ENCODE measurements at places on chromosomes 16 and 17.

DNA sequence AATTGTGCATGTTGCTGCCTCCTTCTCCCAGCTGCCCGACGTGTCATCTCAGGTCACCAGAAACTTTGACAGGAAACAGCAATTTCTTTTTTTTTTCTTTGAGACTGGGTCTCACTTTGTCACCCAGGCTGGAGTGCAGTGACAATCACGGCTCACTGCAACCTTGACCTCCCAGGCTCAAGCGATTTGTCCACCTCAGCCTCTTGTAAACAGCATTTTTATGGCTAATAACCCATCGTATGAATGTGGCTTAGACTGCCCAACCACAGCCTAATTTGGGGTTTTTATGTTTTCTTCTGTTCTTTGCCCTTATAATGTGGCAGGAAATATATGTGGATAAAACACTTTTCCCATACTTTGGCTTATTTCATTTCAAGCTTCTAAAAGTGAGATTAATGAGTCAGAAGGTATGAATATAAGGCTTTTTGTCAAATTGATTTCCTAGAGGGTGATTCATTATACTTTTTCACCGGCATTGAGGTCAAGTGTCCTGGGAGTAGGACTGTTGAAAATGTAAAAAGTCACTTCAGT, 31.0 kb upstream of the SLC5A10 start:
- no peak for DNase-seq

GRCh38 chr17:58279016-58279711, 1.6 kb downstream of the MPO start:
- peak; percentile 66 for DNase-seq

GRCh38 chr16:81797443-81797842, 18.4 kb downstream of the PLCG2 start:
- DNase-seq, result no peak

GRCh38 chr17:57915985-57916757, 39.0 kb downstream of the CUEDC1 start:
- DNase-seq, result peak; percentile 65

DNA sequence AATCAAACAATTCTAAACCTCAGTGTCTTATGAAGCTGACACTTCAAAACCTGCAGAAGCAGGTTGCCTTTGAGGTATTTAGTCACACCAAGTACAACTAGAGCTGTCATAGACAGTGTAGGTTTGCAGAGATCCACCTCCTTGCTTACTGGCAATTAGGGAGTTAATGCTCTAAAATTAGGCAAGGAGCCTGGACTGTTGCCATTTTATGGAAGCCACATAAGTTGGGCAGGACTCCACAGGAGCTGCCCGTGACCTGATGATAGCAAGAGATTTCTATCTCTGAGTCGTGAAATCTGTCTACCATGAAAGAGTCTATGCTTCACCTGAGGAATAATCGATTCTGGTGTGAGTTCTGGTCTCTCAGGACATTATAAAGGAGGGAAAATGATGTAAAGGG, 8.9 kb downstream of the EME1 start:
- DNase-seq, result no peak

DNA sequence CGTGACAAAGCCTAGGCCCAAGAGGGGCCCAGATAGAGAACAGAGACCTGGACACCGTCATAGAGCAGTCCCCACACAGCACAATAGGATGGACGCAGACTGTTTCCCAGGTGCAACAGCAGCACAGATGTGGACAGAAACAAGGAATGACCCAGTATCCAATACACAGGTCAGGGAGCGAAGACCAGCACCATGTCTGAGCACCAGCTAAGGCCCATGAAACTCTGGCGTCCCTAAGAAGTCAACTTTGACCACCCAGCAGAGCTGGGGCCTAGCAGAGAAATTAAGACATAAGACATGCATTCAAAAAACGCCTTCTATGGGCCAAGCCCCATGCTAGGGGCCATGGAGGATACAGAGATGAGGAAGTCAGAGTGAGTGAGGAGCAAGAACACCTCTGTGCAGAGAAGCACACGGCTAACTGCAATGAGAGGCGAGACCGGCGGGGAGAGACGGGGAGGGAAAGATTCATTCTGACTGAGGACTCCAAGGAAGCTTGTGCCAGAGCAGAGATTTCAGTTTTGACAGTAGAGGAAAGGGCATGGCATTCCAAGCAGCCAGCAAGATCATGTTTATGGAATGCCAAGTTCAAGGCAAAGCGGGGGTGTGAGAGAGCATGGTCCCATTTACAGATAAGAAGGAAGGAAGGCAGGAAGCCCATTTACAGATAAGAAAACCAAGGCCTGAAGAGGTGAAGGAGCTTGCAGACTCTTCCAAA, 50.8 kb downstream of the PITPNM3 start:
- no peak for DNase-seq

DNA sequence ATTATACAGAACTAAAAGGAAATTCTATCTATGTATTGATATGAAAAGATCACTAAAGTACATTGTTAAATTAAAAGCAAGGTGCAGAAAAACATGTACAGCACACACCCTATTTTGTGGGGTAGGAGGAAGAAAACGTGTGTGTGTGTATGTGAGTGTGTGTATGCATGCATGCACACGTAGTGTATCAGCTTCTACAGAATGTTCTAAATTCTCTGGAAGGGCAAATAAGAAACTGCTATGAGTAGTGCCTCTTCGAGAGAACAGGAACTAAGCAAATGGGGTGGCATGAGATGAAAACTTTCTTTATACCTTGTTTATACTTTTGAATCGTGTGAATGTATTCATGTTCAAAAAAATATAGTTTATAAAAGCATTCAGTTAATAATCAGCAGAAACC, 58.9 kb downstream of the TMC6 start:
- no peak for DNase-seq

GRCh38 chr17:4055014-4055413, 87.8 kb downstream of the ZZEF1 start:
- no peak for DNase-seq

DNA sequence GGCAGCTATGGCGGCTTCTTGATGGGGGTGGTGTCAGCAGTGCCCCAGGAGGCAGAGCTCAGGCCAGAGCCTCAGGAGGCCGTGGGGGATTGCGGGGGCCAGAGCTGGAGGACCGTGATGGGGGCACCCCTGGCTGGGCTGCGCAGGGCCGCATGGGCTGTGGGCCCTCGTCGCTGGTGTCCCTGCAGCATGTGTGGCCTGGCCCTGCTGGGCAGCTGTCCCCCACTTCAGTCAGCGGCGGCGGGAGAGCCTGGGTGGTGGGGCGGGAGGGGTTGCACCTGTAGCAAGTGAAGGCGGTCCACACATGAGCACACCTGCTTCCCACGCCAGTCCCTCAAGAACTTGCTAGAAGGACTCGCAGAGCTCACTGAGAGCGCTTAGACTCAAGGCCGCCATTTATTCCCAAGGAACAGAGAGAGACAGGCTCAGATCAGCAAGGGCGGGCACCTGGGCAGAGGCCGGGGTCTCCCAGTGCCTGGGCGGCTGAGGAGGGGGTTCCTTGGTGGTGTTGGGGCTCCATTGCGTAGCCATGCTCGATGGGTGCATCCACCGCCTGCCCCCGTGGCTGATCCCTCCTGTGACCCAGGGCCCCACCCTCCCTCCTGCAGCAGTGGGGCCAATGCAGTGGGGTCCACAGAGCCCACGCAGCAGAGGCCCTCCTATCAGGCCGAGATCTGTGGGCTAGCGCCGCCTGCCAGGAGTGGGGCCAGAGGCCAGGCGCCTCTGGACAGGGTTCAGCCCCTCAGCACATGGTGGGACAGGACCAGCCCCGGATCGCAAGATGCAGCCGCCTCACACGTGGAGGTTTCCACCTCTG, 15.7 kb downstream of the PRSS27 start:
- no peak for DNase-seq

GRCh38 chr16:55856950-55857349, 18.2 kb downstream of the CES5A start:
- DNase-seq, result no peak

DNA sequence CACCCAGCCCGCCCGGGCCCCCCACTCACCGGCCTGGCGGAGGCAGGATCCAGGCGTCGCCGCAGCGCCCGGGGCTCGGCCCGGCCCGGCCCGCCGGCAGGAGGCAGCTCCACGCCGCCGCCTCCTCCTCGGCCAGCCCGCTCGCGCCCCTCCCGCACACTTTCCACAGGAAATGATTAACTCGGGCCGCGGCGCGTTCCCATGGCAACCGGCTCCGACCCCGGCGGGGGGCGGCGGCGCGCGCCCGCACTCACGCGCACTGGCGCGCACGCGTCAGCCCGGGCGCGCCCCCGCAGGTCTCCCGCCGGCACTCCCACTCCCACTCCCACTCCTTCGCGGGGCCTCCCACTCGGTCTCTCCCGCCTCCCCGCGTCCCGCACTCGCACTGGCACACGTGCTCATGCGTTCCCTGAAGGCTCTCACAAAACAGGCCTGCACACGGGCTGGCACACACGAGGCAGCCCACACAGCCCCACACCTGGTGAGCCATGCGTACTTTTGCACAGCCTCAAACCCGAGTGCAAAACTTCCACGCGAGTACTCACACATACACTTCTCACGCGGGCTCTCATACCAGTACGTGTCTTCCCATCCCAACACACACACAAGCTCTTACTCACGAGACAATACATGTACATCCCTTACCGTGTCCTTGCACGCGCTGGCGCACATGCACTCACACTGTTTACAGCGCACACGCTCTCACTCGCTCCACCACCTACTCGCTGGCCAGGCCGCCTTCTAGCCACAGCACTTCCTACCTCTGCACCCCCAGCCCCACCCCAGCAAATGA, at the start of gene KIFC3:
KIFC3 (minus strand) TSS at position 151 of the 793 bp plus-strand sequence. CDS start 4,248 bp downstream, outside the sequence.
- peak; percentile 93 for DNase-seq

DNA sequence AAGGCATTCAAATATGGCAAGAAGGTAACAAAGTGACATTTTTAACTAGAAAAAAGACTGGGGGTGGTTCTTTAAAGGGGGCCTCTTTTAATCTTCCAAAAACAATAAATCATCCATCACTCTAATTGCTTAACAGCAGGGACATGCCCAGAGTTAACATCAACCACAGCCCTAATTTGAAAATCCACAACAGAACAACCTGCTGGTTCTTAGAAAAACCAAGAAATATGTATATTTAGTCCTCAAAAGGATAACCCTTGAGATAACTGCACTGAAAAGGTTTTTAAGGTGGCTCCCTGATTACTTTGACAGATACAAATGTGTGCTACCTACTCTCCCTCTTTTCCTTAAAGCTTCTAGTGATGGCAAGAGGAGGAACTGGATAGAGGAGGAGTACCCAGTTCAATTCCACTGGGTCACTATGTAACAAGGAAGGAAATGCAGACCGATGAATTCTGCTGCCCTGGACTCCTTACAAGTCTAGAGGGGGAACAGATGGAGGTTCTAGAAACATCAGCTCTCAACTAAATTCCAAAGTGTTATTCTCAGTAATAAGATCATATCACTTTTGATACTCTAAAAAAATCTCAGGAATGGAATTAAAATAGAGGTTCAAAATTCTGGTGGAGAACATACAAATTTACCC, 54.3 kb downstream of the N4BP1 start:
- DNase-seq, result no peak

DNA sequence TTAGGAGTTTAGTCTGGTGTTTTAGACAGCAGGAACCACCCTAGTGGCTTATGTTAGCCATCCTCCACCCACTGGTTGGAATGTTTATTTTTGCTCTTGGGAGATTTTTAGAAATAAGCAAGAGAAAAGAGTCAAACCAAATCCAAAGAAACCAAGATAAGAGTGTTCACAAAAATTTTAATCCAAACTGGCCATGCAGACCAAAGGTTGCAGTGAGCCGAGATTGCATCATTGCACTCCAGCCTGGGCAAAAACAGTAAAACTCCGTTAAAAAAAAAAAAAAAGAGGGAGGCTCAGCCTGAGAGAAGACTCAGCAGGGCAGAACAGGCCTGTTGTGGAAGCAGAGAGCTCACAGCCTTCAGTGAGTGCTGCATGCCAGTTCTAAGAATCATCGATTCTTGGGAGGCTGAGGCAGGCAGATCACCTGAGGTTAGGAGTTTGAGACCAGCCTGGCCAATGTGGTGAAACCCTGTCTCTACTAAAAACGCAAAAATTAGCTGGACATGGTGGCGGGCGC, 12.2 kb upstream of the C16orf54 start:
- DNase-seq, result no peak

GRCh38 chr17:57536789-57537523, 208.1 kb downstream of the CCDC182 start:
- no peak for DNase-seq

DNA sequence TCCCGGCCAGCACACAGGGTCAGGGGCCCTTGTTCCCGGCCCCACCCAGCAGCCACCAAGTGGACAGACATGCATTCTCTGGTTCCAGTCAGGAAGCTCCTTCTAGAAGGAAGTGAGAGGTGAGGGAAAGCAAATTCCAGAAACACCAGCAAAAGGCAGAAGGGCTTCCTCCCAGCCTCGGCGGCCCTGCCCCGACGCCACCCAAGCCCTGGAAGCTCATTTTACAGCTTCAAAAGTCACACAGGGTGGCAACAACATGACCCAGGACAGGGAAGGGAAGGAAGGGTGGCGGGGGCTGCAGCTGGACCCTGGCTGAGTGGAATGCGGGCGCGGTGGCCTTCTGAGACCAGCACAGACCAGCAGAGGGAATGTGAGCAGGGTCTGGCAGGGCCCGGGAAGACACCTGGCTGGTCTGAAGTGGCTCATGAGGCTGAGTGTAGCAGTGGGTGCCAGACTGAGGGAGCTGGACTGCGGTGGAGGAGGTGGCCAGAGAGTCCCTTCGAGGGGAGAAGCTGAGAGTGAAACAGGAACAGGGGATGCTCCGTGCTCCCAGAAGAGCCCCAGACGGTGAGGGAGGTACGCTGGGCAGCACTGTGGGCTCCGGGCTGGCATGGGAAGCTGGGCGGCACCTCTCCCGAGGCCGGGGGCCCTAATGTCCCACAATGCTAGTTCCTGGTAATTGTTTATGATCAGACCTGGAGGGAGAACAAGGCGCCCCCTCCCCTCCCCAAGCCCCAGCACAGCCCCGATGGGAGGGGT, 1.9 kb upstream of the UNC13D start:
- DNase-seq, result peak; percentile 50

DNA sequence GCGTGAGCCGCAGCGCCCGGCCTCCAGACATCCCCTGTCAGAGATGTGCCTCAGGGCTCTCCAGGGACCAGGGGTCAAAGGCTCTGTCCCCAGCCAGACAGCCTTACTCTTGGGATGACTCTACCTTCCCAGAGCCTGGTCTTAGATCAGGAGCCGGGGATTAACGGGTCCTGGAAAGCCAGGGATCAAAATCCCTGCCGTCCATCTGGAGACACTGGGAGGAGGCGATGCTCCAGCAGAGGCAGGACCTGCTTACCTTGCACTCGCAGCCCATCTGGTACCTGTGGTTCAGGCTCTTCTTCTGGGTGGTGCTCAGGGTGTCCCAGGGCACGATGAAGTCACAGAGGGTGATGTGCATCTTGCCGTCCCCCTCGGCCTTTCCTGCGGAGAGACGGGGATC, 16.7 kb upstream of the USP36 start:
- DNase-seq, result no peak

GRCh38 chr16:64736857-64737256, 385.0 kb downstream of the CDH11 start:
- DNase-seq, result no peak

DNA sequence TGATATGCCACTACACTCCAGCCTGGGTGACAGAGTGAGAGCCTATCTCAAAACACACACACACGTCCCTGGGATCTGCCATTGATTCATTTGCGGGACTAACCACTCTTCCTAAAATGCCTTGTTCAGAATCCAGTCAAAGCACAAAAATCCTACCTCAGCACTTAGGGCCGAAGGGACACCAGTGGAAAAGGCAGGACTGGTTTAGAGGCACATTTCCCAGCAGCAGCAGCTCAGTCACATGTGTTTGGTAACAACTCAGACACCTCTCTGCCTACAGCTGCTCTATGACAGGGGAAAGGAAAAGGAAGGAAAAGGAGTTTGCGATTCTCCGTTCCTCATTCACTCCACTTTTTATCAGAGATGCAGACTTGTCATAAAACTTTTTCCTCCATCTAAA, 12.2 kb downstream of the KNOP1 start:
- no peak for DNase-seq
